ENCODE measurements at places on chromosomes 5 and 9. TPM values are rescaled to one million over a fixed set of nuclear protein-coding genes. Genes with fewer than 3 reads are reported as not detected.

Gene HNRNPA0
- total RNA-seq, result 21.5 TPM

Gene STRBP
- 22.1 TPM for total RNA-seq

Gene CLIC3
- total RNA-seq, result 72.0 TPM

Gene SIT1
- 3.8 TPM for total RNA-seq

Gene QRFP
- total RNA-seq, result not detected

DNA sequence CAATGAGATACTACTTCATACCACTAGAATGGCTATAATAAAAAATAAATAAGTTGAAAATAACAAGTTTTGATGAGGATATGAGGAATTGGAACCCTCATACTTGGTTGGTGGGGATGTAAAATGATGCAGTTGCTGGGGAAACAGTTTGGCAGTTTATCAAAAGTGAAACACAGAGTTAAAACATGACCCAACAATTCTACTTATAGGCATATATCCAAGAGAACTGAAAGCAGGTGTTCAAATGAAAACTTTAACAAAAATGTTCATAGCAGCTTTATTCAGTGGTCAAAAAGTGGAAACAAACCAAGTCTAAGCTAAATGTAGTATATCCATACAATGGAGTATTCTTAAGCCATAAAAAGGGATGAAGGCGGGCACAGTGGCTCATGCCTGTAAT is 13.1 kb upstream of the LHFPL2 start:
- no peak overlapping the region for H3K4me3 ChIP-seq
- no peak for DNase-seq
- H3K27me3 ChIP-seq, result no peaks in the 10 kb centered on the region
- peaks cover 18% of the 10 kb centered on the region for H3K4me1 ChIP-seq

DNA sequence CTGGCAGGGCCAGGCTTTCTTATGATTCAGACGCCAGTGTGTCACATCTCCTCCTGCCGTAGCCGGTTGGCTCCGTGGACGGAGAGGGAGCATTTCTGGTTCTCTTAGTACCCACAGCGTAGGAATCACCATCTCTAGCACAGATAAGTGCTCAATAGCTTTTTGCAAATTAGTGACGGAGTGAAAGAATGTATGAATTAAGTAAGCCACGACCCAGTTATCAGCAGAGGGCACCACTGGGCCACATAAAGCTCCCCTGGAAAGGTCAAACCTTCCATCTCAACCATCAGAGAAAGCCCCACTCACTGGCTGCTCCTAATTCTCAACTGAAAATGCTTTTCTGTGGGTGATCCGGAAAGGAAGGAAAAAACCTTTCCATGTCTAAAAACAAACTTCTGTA is 317.0 kb upstream of the ADCY2 start:
- H3K27ac ChIP-seq, result no peak overlapping the region
- H3K4me1 ChIP-seq, result no peaks in the 10 kb centered on the region

- DNase-seq, result no peak
- H3K4me1 ChIP-seq, result no peaks in the 10 kb centered on the region
- no peaks in the 10 kb centered on the region for H3K36me3 ChIP-seq
- H3K27me3 ChIP-seq, result no peaks in the 10 kb centered on the region
Measured at GRCh38 chr5:152813526-152813925, 408.4 kb upstream of the NMUR2 start.

DNA sequence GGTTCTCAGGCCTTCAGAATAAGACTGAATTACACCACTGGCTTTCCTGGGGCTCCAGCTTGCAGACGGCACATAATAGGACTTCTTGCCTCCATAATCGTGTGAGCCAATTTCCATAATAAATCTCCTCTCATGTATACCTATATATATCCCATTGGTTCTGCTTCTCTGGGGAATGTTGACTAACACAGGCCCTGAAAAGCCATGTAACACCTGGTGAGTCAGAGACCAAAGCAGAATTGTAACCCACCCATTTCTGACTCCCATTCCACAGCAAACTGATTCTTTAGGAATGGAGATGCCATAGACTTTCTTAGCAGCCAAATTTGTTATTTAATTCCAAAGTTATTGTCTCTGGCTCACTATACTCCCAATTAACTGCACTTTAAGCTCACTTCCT is 85.4 kb upstream of the AGXT2 start:
- no peak overlapping the region for H3K4me3 ChIP-seq
- no peaks in the 10 kb centered on the region for H3K36me3 ChIP-seq
- H3K27ac ChIP-seq, result no peak overlapping the region
- DNase-seq, result no peak
- H3K4me1 ChIP-seq, result peaks cover 1% of the 10 kb centered on the region
- no peaks in the 10 kb centered on the region for H3K27me3 ChIP-seq

- H3K4me1 ChIP-seq, result no peaks in the 10 kb centered on the region
- H3K4me3 ChIP-seq, result no peak overlapping the region
- no peak overlapping the region for H3K27ac ChIP-seq
- DNase-seq, result no peak
- H3K36me3 ChIP-seq, result no peaks in the 10 kb centered on the region
Measured at GRCh38 chr5:118808441-118808840, 179.9 kb downstream of the DTWD2 start.

GRCh38 chr9:96160168-96160567 is 141.8 kb downstream of the HSD17B3 start:
- peaks cover 7% of the 10 kb centered on the region for H3K4me1 ChIP-seq
- H3K27me3 ChIP-seq, result no peaks in the 10 kb centered on the region
- DNase-seq, result no peak
- H3K4me3 ChIP-seq, result no peak overlapping the region

- H3K4me3 ChIP-seq, result no peak overlapping the region
- H3K36me3 ChIP-seq, result no peaks in the 10 kb centered on the region
- no peaks in the 10 kb centered on the region for H3K27me3 ChIP-seq
- no peak overlapping the region for H3K27ac ChIP-seq
Measured at GRCh38 chr5:170186156-170186555, 46.6 kb upstream of the C5orf58 start.
